Occipital lobe (tissue), 3 donors: ENCODE measurements at places on chromosomes 4 and X.

DNA sequence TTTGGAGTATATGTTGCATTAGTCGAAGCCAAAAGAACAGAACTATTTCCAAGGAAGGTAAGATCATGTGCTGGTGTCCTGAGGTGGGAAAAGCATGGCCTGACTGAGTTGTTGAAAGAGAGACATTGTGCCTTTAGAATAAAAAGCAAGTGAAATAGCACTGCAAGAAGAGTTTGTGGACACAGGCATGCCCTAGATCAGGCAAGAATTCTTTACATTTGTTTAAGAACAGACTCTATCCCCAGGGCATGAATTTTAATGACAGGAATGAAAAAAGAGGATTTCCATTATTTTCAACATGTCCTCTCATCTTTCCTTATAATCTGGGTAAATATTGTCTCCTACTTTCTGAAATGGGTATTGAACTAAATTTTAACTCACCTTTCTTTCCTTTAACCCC lies 516.2 kb upstream of the GALNT7 start:
- DNase-seq = no peak

GRCh38 chr4:132384709-132385108 lies 764.4 kb upstream of the PCDH10 start:
- DNase-seq = no peak

DNA sequence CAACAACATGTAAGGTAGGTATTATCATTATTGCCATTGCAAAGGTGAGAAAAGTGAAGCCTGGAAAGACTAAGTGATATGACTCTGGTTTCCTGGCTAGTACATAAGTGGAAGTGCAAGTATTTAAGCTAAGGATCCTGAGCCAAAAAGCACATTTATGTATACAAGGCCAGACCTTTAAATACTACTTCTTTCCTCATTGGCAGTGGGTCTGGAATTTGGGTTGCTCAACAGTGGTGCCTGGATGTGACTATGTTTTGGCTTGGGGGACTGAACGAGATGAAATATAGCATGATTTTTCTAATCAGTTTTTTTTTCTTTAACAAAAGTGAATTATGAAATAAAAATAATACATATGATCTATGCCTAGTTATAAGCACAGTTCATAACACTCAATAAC lies 7.4 kb upstream of the FGF13 start:
- DNase-seq = no peak

- no peak for DNase-seq
These were observed 44.5 kb downstream of the STPG2 start for GRCh38 chr4:98098764-98099163.

DNA sequence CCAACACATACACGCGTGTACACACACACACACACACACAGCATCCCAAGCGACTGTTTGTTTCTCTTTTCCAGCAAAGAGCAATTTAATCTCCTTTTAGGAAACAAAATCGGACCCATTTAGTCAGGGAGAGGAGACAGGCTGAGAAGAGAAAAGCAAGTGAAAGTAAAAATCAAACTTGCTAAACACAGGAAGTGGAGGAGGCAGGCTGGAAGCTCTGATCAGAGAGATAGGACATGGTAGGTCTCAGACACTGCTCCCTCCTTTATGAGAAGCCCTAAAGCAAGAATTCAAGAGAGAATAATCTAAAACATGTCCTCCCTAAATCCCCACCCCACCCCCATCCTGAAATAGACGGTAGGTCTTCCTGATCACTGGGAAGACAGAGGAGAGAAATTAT lies 62.3 kb downstream of the GPC3 start:
- no peak for DNase-seq

GRCh38 chr4:94571298-94571697 lies 119.6 kb downstream of the PDLIM5 start:
- no peak for DNase-seq

GRCh38 chr4:152975380-152976211 lies 39.5 kb downstream of the FHDC1 start:
- no peak for DNase-seq

DNA sequence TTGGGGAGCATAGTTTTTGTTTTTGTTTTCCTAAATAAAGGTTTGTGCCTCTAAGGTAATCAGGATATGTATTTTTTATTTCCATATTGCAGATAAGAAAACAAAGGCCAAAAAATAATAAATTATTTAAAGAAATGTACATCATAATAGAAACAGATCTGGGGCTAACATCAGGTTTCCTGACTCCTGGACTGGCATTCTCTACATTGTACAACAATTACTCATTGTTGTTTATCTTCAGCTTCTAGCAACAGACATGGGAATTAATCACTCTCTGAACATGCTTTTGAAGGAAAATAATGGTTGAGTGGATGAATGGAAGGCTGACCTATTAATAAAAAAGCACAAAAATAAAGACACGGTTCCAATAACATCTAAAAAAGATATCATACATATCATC lies 146.2 kb downstream of the KCNIP4 start:
- DNase-seq = no peak

- no peak for DNase-seq
These were observed 25.1 kb downstream of the ARL13A start for GRCh38 chrX:100994352-100995281.

DNA sequence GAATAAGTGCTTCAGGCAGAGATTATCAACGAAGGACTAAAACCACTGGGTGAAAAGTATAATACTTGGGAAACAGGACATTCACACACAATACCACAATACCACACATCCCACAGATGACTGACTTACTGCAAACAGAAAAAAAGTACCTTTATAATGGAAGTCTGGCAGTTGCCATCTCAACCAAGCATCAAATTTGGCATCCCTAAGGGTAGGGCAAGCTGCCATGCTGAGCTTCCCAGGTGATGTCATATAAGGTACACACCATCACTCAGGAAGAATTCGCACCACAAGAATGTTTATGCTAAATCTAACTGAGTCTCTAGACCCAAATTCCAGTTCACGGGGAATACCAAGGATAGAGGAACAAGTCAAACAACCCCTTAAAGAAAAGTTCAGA lies 9.1 kb downstream of the QDPR start:
- DNase-seq = no peak

GRCh38 chr4:15550491-15550890 lies 80.8 kb downstream of the CC2D2A start:
- no peak for DNase-seq

DNA sequence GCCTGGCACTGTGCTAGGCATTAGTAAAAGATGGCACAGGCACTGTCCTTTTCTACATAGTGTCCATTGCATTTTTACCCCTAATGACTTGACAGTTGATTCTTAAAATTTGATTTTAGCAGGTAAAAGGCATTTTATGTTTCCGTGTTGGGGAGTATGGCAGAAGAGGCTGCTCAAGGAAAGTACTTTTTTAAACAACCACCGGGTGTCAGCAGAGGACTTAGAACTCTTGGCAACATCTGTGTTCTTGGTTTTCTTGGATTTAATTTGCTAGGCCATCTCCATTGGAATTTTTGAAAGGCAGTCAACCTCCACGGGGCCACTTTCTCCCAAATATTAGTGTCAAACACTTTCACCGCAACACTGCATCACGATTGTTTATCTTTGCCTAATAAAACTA lies 102.9 kb downstream of the TSPAN7 start:
- no peak for DNase-seq

DNA sequence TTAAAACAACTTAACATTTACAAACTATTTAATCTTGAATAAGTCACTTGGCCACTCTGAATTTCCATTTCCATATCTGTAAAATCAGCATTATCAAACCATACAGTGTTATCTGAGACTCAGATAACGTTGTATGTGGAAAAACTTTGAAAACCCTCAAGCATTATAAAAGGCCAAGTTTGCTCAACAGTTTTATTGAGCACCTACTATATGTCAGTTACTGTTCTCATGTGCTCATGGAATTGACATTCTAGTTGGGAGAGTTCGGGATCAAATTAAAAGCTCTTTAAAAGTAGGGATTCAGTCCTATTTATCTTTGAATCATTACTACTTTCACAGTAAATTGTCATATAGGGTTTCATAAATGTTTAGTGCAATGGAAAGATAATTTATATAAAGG lies 97.9 kb downstream of the FRMPD4 start:
- DNase-seq = no peak

DNA sequence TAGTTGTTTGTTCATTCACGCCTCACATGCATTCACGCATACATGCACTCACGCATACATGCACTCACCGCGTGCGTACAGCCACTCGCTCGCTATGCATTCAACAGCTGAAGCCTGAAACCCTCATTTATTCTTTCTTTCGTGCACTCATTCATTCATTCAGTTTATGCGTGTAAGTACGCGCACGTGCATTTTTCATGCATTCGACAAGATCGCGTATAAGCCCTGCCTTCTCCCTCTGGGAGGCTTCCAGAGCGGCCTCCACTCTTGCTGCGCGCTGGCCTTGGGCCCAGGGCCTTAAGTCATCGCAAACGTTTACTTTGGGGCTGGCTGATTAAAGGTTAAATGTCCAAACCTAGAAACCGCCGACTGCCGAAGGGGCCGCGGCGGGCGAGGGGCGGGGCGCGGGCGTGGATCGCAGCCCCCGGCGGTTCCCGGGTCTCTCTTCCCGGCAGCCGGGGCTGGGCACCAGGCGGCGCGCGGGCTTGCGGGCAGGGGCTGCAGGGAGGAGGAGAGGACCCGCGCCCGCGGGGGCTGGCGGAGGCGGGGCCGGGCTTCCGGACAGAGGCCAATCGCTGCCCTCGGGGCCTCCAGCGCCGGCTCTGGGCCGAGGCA lies at the start of gene GYG2:
Gene GYG2 (plus strand): TSS at position 587 of the 615 bp plus-strand sequence. CDS start 1,259 bp downstream, outside the sequence.
- no peak for DNase-seq

DNA sequence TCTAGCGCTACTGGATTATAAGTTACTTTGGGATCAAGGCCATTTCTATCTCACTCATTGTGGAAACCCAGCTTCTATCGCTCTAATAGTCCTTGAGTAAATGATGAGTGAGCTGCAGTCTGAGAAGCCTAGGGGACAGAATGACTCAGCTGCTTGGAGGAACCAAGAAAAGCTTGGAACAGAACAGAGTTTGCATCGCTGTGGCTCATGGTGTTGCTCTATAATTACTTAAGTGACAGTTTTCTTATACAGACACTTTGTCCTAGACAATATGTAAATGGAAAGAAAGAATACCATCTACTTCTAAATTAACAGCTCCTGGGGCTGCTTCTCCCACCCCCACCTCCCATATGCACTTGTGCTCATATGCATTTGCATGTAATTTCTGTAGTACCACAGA lies 156.9 kb downstream of the SLIT2 start:
- peak; percentile 53 for DNase-seq

- no peak for DNase-seq
These were observed 99.4 kb downstream of the FAM13A start for GRCh38 chr4:88957570-88957969.
